Ovary (tissue), 10 donors: ENCODE measurements at places on chromosomes 2 and 18. TPM values are rescaled to one million over a fixed set of nuclear protein-coding genes. Genes with fewer than 3 reads are reported as not detected.

DNA sequence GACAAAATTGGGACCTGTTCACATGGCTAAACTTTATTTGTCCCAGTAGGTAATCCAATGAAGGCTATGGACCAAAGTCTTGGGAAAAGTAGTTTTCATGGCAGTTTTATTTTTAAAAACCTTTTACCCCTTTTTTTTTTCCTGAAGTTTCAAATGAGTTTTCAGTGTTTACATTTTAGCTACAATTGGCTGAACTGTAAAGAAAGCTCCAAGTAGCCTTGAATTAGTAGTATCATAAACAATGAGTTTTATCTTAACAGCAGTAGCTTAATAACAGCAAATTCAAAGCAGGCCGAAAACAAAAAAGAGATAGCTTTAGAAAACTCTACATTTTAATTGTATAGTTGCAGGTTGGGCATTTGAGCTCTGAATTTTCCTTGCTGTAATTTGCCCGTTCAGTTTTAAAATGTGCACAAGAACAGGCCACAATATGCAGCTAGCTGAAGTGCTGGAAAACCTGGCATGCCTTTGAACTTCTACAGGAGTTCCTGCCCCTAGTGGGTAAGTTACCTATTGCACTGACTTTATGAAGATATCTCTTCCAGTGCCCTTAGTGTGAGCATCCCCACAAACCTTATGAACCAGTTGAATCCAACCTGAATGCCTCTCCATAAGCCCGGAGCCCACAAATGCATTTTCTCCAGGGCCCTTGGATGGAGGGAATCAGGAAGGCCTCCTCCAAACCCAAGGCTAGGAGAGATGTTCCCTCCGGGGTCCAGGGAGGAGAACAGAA is 106.7 kb downstream of the XRCC5 start:
- no peak for DNase-seq

DNA sequence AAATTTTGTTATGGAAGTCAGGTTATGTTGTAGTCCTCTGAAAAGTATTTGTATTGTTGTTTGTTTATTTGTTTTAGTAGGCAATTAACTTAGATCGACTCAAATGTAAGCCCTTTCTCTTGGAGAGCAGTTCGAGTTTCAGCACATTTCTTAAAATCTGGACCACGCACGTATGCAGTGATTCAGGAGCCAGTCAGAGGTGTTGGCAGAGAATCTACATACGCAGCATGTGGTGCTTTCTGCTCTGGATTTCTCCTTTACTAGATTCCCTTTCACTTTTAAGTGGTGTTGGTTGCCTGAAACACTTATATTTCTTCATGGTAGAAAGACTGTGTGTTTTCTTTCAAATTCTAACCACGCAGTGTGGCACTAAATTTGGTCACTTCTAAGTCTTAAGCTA is 773.9 kb upstream of the LRATD1 start:
- DNase-seq, result no peak

GRCh38 chr2:109065391-109065734 is 63.6 kb upstream of the SH3RF3 start:
- no peak for DNase-seq

Gene POTEJ
- 0.12 TPM for total RNA-seq

Gene OTX1
- 0.20 TPM for total RNA-seq

GRCh38 chr2:113219889-113220641 is 46.3 kb downstream of the PSD4 start:
- no peak for DNase-seq
